ENCODE measurements at places on chromosomes 11 and 22.

DNA sequence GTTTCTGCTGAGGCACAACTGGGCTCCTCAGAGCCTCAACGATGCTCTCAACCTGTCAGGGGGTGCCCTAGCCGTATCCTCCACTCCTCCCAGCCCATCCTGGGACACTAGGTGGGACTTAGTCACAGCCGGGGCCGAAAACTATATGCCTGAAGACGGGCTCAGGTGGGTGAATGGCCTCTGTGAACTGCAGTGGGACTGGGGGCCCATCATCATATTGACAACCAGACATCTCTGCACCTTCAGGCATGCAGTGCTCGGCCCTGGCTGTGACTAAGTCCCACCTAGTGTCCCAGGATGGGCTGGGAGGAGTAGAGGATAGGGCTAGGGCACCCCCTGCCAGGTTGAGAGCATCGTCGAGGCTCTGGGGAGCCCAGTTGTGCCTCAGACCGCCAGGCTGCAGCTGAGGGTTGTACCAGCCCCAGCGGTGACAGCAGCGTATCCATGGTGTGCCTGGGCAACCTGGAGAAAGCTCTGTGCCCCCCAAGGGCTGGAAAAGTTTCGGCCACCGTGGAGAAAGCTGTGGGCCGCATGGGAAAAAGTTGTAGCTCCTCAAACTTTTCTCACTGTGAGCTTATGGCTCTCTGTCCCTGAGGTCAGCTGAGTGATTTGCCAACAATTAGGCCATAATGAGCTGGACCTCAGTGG is 88.9 kb downstream of the RRM1 start:
- no peak for DNase-seq

DNA sequence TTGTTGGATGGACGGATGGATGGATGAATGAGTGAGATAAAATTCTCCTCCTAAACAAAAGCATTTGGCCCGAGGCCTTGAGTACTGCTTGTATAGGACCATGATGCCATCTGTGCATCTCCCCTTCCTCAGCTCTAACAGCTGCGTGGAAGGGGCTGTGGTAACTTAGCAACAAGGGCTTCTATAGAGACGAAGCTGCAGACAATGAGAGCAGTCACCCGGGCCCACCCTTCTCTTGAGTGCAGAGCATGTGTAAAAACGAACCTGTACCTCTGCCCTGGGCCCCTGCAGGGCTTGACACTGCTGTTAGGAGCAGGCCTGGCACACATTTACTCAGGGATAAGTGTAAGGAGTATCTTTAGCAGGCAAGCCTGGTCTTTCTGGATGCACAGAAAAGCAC is 391.5 kb downstream of the CADM1 start:
- DNase-seq, result no peak

GRCh38 chr11:66861038-66861773 is 4.3 kb downstream of the LRFN4 start:
- no peak for DNase-seq

- DNase-seq, result no peak
Observed at GRCh38 chr11:2190657-2191471, 19.2 kb upstream of the TH start.

DNA sequence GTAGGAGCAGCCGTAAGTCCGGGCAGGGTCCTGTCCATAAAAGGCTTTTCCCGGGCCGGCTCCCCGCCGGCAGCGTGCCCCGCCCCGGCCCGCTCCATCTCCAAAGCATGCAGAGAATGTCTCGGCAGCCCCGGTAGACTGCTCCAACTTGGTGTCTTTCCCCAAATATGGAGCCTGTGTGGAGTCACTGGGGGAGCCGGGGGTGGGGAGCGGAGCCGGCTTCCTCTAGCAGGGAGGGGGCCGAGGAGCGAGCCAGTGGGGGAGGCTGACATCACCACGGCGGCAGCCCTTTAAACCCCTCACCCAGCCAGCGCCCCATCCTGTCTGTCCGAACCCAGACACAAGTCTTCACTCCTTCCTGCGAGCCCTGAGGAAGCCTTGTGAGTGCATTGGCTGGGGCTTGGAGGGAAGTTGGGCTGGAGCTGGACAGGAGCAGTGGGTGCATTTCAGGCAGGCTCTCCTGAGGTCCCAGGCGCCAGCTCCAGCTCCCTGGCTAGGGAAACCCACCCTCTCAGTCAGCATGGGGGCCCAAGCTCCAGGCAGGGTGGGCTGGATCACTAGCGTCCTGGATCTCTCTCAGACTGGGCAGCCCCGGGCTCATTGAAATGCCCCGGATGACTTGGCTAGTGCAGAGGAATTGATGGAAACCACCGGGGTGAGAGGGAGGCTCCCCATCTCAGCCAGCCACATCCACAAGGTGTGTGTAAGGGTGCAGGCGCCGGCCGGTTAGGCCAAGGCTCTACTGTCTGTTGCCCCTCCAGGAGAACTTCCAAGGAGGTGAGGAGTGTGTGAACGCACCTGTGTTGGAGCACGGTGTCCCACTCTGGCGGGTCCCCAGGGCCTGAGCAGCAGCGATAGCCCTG is at the start of gene TAGLN:
Gene TAGLN (plus strand): TSS at position 318 of the 863 bp plus-strand sequence. CDS start 3,644 bp downstream, outside the sequence.
- DNase-seq, result peak; percentile 80

DNA sequence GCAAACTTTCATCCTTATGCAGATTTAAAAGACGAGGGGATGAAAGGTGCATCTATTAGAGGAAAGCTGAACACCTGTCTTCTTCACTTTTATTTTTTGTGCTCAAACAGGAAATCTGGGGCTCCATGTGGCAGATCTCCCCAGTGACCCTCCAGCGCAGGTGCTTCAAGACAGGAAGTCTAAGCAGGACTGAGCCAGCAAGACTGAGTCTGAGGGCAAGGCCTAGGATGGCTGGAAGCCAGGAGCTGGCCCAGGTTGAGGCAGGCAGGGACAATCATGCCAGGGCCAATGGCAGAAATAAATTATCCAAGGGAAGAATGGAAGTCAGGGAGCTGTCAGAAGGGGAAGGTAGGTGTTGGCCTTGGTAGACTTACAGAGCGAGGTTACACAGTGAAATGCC is 101.1 kb upstream of the SPON1 start:
- no peak for DNase-seq

GRCh38 chr11:130911306-130911705 is 5.0 kb downstream of the SNX19 start:
- DNase-seq, result no peak

Measured in GM04504 (cell line).